ENCODE measurements at places on chromosomes 2 and 18.

DNA sequence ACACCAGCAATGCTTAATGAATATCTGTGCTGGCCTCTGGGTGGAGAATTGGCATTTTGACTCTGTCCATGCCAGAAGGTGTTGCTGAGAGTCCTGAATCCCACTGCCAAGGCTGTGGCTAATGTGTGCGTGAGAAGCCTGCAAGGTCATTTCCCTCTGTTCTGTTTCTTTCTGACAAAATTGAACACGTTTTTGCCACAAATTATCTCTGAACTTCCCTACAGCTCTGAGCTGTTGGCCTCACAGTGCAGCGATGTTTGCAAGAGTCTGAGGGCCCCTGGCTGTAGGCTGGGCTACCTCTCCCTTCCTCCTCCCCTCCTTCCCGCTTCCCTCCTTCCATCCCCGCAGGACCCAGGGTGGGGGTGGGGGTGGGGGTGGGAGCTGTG, 154.1 kb upstream of the HS6ST1 start:
- DNase-seq: no peak

DNA sequence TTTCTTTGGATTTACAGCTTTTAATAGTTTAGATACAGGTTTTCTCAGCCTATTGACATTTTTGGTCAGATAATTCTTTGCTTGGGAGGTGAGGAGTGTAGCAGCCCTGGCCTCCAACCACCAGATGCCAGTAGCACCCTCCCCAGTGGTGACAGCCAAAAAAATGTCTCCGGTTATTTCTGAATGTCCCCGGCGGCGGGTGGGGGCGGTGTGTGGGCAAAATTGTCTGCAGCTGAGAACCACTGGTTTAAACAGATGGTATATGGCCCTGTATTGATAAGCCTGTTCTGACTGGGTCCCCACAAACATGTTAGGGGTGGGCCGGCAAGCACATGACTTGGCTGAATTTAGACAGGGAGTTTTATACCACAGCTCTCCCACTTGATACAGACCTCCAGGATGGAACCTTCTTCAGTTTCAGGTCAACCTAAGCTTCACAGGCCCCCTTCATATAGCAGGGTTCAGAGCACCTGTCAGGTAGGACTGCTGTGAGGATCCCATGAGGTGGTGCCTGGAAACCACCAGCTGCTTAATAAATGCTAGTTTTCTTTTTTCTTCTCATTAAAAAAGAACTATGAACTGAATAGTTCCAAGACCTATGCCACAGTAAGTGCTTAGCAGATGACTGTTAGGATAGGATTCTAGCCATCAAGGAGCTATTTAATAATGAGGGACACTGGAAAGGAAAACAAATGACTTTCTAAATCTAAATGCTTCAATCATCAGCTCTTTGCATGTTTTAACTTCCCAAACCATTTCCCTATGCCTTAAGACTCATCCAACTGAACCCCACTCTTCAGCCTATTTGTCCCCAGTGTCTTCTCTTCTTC, 18.1 kb downstream of the LPIN2 start:
- DNase-seq: no peak

DNA sequence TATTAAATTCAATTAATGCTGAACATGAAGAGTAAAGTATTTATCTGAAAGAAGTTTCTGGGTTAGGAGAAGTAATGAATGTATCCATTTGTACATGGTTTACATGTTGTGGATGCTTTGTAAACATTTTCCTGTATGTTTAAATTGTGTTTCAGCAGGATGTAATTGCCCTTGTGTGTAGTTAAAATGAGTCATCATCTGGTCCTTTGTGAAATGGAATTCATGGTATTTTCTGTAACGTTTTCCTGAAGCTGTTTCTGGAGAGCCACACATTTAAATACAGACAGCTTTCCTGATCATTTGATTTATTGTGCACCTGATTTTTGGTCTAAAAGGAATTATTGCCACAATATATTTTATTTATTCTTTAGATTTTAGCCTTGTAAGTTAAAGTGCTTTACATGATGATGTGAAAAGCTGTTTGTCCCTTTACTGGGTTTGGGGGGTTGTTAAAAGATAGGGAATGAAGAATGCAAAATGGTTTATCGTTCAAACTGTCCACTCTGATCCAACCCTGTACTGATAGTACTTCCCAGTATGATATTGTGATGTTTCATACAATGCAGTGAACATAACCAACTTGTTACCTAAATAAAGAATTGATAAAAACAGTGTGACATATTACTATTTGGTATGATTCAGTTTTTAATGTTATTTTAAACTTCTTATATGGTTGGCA, 41.7 kb upstream of the SLC3A1 start:
- DNase-seq: no peak

GRCh38 chr2:24329700-24330099, 30.6 kb downstream of the ITSN2 start:
- DNase-seq: no peak

DNA sequence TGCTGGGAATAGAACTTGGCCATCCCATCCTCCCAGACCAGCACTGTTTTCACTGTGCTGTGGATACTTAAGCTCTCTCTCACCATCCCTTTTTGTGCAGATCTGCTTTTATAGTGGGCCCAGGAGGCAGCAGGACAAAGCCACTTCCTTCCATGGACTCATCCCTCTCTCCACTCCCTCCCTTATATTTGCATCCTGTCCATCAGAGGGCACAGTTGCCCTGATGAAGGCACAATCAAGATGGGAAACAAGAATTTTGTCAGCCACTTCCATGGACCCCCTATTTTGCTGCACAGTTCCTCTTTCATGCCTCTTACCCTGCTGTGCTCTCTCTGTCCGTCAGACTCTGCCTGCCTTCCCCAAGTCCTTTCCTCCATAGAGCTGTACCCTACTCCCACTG, 338.7 kb downstream of the HRH4 start:
- DNase-seq: no peak

- no peak for DNase-seq
These were observed 223.1 kb downstream of the GLI2 start for GRCh38 chr2:120958623-120959366.
